RPMI8226 (cell line): ENCODE measurements at places on chromosomes 7 and 10.

- DNase-seq = no peak
These were observed 96.5 kb upstream of the FAM20C start for GRCh38 chr7:95863-96260.

- DNase-seq = peak; percentile 74
These were observed 160.2 kb downstream of the JAZF1 start for GRCh38 chr7:28020302-28020940.

GRCh38 chr10:90126256-90126595 is 424.8 kb downstream of the KIF20B start:
- no peak for DNase-seq

GRCh38 chr7:95886501-95887090 is 114.2 kb downstream of the DYNC1I1 start:
- no peak for DNase-seq

DNA sequence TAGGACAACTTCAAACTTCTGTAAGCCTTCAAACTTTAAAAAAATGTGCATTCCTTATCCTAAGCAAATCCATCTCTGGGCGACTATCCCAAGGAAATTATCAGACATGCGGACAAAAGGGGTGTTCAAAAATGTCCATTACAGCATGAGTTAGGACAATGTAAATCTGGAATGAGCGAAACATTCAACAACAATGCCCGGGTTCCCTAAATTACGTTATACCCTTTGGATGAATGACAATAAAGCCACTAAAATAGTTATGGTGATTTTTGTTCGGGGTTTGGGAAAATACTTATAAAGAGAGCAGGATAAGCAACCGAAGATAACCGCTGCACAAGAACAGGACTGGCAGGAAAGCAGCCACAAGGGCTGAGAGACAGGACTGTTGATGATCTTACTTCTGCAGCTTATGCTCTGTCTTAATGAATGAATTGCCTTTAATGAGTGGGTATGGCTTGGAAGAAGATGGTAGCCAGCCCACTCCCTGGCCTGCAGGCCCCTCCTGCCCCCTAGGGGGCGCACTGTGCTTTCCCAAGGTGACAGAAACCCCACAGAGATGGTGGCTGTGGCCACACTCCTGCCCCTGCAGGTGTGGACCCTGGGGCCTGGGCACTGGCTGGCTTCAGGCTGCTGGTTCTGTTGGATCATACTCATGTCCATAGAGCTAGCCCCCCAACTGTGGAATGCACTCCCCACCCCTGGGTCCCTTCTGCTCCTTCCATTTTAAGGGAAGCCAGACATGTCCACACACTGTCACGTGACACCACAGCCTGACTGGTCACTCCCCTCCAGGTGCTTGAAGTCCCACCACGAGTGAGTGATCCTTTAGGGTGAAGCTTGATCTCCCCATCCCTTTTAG is 45.0 kb downstream of the ZCCHC24 start:
- peak; percentile 31 for DNase-seq

DNA sequence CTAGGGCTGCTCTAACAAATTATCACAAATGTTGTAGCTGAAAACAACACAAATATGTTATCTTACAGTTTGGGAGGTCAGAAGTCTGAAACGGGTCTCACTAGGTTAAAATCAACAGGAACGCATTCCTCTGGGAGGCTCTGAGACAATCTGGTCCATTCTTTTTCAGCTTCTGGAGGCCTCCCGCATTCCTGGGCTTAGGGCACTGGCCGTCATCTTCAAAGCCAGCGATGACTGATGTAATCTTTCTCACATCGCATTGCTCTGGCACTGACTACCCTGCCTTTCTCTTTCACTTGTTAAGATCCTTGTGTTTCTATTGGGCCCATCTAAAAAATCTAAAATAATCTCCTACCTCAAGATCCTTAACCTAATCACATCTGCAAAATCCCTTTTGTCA is 1071.5 kb upstream of the C7orf33 start:
- DNase-seq = no peak

- DNase-seq = no peak
These were observed 115.8 kb downstream of the SEMA3D start for GRCh38 chr7:85070967-85071628.

DNA sequence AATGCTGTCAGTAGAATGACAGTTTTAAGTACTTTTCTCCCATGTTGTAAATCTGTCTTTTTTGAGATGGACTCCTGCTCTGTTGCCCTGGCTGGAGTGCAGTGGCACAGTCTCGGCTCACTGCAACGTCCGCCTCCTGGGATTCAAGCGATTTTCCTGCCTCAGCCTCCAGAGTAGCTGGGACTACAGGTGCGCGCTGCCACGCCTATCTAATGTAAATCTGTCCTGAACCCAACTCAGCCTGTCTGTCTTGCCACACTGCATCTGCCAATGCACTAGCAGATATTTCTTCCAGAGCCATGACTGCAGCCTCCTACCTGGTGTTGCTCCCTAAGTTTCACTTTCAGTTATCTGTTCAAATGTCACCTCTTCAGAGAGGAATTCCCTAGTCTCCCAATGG is 264.1 kb downstream of the PHF14 start:
- no peak for DNase-seq

- no peak for DNase-seq
These were observed 16.2 kb downstream of the BPGM start for GRCh38 chr7:134662871-134663205.

DNA sequence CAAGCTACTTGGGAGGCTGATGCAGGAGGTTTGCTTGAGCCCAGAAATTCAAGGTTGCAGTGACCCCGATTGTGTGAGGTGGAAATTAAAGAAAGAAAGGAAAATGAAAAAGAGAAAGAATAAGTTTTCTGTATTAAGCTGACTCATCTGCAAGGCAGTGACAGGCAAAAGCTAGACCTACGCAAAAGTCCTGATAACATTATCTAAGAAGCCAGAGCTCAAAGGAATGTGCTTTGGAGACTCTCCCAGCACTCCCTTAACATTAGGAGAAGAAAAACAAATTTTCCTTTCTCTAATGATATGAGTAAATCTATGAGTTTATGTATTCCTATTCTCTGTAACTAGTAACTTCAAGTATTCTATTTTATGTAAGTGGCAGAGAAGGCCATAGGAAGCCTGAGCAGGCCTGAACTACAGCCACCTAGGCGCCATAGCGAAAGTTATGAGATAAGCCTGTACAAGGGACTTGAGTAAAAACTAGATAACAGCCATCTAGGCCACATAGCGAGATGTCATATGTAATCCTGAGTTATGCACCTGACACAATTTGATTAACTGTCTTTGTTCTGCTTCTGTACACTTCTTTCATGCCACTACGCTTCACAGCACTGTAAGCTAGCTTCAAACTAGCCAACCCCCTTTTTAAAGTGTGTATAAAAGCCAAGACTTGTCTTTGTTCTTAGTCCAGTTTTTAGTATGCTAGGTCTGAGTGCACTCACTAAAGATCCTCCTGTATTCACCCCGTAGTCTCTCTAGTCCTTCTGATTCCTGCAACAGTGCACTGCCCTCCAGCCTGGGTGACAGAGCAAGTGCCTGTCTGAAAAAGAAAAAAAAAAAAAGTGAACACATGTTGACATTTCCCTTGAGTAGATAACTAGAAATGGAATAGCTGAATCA is 9.4 kb upstream of the ZWINT start:
- DNase-seq = peak; percentile 7

GRCh38 chr10:52472406-52473146 is 158.5 kb downstream of the DKK1 start:
- DNase-seq = no peak

DNA sequence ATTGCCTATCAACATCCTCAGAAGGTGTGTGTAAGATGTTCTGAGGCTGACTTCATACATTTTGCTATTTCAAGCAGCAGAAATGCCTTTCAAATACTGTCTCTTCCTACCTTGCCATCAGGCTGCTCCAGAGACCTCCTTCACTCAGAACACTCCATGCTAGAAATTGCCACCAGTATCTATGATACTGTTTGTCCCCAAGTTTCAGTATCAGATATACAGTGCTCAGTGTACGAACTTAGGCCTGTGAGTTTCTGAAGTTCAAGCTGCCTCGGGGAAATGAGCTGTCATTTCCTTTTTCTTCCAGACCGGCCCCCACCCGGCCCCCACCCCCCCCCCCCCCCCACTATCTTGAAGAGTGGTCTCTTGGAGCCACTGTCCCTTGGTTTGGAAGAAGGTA is 373.4 kb upstream of the CHRM2 start:
- DNase-seq = no peak

GRCh38 chr10:14671386-14671831 is 103.3 kb downstream of the FAM107B start:
- DNase-seq = no peak

GRCh38 chr7:54141576-54141975 is 400.6 kb upstream of the VSTM2A start:
- no peak for DNase-seq

DNA sequence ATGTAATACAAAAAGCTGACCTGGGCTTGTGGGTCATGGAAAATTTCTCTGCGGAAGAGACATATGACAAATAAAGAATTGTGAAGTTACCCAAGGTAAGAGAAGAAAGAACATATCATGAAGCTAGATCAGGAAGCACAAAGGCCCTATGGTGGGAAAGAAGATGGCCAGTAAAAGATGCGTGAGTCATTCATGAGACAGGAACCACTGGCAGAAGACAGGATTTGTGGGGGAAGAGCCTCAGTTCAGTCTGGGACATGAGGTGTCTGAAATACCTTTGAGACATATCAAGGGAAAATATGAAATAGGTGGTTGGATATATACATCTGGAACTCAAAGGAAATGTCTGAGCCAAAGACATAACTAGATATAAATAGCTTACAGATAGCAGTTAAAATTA is 27.7 kb upstream of the AMPH start:
- no peak for DNase-seq

GRCh38 chr7:46257761-46258448 is 336.8 kb upstream of the IGFBP3 start:
- DNase-seq = peak; percentile 34

GRCh38 chr7:158662610-158663427 is 41.8 kb downstream of the NCAPG2 start:
- DNase-seq = peak; percentile 9

DNA sequence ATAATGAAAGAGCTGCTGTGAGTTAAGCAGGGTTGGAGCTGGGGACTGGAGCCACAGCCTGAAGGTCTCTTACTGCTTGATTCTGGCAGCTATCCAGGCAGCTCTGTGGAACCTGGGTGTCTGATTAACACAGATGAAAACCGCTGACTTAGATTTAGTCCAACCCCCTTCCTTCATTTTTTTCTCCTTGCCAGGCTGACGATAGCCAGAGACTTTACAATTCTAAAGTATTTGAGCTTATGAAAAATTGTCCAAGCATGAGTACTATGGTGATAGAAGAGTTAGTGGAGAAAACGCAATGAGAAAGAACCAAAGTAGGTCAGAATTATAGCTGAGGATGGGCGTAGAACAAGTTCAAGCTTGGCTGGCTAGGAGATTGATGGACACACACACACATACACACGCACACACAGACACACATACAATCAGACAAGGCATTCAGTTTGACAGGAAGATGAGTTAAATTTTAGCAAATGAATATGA is 13.5 kb upstream of the GPR85 start:
- DNase-seq = peak; percentile 91

- no peak for DNase-seq
These were observed 258.2 kb upstream of the MAGI2 start for GRCh38 chr7:79711660-79712059.

- DNase-seq = no peak
These were observed 30.9 kb downstream of the DNAJC1 start for GRCh38 chr10:21972584-21972983.

- DNase-seq = no peak
These were observed 26.3 kb upstream of the UTF1 start for GRCh38 chr10:133203652-133204195.
